Progenitor cell of endocrine pancreas (in vitro differentiated cells): ENCODE measurements at places on chromosomes 4 and X.

DNA sequence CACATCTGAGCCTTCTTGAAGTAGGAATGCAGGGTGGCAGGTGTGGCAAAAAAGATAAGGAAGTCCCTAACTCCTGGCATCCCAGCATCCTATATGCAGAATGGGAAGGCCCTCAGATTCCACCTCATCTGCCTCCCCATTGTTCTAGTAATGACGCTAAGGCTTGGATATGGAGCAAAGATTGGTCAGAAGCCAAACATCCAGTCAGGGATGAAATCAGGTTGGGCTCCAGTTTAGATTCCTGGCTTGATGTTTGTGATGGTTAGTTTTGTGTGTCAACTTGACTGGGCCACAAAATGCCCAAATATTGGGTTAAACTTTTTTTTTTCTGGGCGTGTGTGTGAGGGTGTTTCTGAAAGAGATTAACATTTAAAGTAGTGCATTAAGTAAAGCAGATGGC, 39.6 kb upstream of the MAGEA4 start:
- no peak for DNase-seq

DNA sequence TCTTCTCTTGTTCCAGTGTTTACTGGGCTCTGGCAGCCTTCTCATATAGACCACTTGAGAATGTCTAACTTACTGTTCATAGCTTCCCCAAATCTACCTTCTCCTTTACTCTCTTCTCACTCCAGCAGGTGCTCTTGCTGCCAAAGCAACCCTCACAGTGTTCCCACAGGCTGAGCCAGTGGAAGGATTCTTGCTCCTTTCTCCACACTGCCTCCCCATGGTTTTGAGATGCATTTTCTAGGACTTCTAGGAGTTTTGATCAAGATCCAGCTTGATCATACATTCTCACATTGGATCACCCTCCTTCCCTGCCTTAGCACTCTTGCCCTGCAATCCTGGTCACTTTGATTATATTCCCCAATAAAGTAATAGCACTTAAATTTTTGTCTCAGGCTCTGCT, 230.8 kb downstream of the TMEM47 start:
- DNase-seq: no peak

DNA sequence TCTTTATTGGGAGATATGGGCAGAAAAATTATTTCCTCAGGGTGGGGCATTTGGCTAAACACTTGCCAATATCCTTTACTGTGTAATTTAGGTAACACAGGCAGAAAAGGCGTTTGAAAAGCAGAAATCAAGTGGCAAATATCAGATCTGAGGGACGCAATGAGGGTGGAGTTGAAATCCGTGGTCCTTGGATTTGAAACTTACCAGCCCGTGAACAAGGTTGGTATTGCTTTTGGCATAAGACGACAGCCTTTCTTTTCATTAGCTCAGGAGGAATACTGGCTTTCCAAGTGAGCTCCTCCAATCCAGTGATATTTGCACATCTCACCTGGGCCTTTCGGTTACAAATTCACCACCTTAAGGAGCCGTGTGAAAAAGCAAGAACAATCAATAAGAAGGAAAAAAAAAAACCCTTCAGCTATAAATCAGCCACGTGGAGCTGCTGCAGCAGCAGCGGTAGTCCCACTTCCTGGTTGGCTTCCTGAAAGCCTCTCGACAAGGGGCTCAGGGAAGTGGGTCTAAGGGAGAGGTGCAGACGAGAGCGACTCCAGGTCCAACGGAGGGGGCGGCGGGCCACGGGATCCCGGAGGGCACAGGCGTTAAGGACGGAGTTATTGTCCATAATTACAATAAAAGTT, 734 bp upstream of the GALNT7 start:
- peak; percentile 28 for DNase-seq

- no peak for DNase-seq
Measured at GRCh38 chrX:134999469-134999868, 8.7 kb downstream of the SMIM10 start.

DNA sequence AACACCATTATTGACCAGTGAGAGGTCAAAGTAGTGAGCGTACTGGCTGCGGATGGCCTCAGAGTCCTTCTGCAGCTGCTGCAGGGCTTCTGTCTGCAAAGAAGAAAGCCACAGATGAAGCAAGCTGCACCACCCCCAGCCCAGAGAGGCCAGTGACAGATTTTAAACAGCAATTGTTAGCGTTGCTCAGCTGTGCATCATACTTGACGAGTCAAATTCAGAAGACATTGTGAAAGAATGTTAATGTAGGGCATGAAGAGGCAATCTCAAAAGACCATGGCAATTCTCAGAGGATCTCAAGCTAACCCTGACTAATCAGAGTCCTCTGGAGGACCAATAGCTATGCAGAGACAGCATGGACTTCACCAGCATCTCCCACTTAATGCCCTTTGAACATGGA, 16.6 kb downstream of the DKC1 start:
- DNase-seq: no peak

- DNase-seq: no peak
Measured at GRCh38 chr4:161314371-161314770, 849.4 kb downstream of the FSTL5 start.

GRCh38 chr4:152936446-152937335, 568 bp downstream of the FHDC1 start:
- peak; percentile 41 for DNase-seq

DNA sequence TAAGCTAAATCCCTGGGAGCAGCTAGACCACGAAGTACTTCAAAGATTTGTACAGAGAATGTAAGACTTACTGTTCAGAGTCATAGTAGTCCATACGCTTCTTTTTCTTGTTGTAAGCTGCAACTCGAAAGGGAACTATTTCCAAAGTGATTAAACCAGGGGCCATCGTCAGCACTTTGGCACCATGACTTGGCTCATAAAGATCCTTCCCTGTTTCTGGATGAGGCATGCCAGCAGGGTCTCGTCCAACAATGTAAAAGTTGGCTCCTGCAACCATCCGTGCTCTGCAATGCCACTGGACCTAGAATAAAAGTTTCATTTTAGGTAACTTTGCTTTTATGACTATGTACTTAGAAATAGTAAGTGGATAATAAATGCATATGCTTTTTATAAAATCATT, 88.5 kb downstream of the PAPSS1 start:
- DNase-seq: no peak

GRCh38 chr4:94488670-94489069, 36.9 kb downstream of the PDLIM5 start:
- DNase-seq: no peak

DNA sequence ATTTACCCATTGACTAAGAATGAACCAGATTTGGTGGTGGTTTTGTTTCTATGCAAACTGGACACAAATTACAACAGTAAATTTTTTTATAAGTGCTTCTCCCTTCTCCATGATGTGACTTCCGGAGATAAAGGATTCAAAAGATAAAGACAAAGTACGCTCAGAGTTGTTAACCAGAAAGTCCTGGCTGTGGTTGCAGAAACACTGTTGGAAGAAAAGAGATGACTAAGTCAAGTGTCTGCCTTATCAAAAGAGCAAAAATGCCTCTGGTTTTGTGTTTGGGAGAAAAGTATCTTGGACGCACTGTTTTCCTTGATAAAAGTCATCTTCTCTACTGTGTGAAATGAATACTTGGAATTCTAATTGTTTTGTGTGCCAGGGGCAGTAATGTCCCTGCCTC, 213.4 kb downstream of the GC start:
- no peak for DNase-seq

DNA sequence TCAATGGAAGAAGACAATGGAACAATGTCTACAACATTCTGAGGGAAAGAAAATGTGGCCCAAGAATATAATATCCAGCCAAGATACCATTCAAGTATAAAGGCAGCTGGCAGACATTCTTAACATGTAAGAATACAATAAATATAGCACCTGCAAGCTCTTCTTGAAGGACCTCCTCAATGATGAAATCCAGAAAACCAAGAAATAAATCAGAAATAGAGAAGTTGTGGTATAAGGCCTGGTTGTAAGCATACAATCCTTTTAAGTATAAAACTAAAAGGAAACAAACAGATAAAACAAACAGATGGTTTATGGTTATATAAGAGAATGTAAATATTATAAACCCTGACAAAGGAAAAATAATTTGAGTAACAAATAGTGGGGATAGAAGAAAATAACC, 33.4 kb downstream of the SYTL4 start:
- no peak for DNase-seq

DNA sequence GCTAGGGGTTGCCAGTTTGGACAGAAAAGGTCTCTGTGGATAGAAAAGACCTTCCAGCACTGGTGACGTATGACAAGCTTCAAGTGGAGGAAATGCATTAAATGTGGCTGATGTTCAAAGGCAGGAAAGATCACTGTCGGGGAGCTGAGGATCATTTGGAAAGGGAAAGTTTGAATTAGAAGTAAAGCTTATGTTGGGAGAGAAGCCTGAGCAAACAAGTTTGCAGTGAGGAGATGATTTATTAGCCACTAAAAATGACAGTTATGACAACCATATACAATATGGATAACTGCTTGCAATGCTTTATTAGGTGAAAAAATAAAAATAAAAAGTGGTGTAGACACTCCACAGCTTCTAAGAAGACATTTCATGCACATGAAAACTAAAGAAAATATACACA, 135.3 kb upstream of the HS3ST1 start:
- DNase-seq: no peak

DNA sequence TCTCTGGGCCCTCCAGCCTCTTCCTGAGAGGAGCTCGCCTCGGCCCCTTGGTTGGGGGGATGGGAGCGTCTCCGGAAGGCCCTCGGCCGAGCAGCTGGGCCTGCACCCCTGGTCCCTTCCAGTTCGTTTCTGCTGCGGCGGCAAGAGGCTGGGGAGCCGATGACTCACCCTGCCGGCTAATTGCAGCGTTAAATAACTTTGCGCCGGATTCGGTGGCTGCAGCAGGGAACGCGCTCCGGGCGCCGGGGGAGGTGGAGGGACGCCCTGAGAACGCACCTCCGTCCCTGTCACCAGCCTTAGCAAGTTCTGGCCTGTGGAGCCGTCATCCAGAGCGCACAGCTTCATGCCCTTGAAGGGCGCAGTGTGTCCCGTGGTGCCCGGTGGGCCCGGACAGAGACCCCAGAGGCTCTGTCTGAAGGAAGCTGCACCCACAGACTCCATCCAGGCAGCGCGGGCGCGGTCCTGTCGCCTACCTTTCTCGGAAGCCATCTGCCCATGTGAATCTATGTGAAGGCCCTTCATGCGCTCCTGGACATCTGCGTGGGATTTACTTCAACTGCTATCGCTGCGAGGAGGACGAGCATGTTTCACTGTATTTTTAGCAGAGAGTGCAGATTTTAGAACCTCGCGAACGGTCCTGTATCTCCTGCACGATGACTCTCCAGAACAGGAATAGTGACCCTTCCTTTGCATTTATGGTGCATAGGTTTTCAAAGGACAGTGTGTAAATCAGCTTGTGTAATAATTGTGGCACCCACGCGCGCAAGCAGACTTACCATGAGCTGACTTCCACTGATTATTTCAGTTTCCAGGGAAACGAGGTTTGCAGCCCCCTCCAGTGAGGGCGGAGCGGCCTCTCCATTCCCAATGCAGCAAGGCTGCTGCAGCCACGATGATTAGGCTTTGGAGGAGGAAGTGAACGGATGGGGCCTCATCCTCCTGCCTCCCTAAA, 1.7 kb upstream of the TMEM271 start:
- no peak for DNase-seq

DNA sequence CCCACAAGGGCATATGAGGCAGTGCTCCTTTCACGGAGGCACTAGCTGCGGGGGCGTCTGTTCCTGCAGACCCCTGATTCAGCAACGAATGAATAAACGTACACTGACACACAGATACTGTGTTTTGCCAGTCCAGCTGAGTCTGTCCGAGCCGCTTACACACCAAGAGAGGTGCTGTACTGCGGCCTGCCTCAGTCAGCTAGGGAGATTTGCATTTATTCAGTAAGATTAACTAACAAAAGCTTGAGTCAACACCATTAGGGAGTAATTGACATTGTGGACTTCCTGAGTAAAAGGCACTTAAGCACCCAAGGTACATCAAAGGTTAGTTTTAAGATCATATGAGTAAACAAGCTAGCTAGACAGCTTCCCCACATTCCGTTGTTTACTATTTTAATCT, 31.0 kb upstream of the BEX4 start:
- DNase-seq: no peak

- no peak for DNase-seq
Measured at GRCh38 chr4:183806341-183806740, 98.8 kb upstream of the STOX2 start.

DNA sequence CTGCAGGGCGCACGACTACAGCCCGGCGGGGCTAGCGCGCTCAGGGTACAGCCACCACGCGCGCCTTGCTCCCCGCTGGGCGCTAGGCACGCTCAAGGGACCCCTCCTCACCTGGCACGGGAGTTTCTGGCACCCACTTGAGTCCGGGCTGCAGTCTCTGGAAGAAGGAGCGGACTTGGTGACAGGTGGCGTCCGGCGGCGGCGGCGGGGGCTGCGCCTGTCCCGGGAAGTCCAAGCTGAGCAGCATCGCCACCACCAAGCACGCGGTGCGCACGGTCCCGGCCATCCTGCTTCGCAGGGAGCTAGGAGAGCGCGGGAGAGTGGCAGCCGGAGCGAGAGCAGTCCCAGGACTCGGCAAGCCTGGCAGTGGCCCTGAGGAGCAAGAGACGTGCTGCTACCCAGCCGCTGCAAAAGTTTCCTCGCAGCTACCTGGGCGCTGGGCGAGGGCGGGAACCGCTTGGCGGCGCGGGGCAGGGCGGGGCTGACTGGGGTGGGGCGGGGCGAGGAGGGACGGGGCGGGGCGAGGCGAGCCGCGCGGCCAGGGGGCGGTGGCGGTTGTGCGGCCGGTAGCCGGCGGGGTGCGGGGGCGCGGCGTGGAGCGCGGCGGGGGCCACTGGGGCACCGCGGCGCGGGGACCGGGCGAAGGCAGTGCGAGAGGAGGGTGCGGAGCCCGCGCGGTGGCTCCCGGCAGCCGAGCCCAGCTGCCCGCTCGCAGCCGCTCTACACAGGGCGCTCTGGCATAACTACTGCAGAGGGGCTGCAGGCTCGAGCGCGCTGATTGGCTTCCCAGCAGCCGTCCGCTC, at the start of gene GPC3:
Gene GPC3, minus strand, starts transcription at position 431 of the 803 bp plus-strand sequence.
- DNase-seq: peak; percentile 59

DNA sequence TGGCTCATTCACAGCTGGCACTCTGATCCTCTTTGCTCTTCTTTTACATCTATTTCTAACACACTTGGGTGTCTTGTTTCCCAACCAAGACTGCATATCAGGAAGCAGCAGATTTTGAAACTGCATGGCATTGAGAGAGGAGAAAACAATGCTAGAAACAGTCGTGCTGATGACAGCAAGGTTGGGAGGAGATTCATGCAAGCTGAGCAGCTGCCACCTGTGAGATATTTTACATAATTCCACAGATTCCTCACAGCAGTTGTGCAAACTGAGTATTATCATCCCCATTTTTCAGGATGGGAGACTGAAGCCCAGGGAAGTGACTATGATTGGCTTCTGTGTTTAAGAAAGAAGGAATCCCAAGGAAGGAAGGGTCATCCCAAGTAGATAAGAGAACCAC, 105.0 kb downstream of the SLC2A9 start:
- no peak for DNase-seq

GRCh38 chrX:49264460-49264859, at the start of gene FOXP3:
Gene FOXP3, minus strand, starts transcription at chrX:49264710. Its CDS starts 6,205 bp downstream, at chrX:49258505.
- no peak for DNase-seq

- DNase-seq: no peak
Measured at GRCh38 chr4:123503698-123504363, 107.2 kb downstream of the SPRY1 start.

DNA sequence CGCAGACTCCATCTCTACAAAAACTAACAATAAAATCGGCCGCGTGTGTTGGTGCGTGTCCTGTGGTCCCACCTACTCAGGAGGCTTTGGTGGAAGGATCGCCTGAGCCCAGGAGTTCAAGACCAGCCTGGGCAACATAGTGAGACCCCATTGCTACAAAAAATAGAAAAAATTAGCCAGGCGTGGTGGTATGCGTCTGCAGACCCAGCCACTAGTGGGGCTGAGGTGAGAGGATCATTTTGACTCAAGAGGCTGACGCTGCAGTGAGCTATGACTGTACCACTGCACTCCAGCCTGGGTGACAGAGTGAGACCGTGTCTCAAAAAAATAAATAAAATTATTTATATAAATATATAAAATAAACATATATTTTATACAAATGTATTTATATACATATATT, 22.3 kb downstream of the ASMTL start:
- DNase-seq: no peak
